CD8-positive, alpha-beta memory T cell (primary cell): ENCODE measurements at places on chromosomes 5 and 9.
A peak's percentile ranks its signal among the peaks of the same experiment; 100 is the strongest.

DNA sequence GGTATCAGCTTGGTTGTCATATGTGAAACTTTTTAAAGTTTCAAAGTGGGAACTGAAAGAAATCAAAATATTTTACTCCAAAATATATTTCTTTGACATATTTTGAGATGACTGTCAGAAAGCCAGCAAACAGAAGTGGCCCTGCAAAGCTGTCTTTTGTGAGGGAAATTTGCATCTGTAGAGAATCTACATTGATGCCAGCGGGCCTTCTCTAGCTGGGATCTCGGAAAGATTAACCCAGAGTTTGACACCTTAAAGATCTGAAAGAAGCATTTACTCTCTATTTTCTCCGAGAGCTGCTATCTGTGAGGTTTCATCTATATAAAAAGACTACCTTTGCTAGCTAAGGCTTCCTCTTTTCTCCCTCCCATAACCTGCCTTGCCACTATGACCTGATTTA is 303.6 kb downstream of the FBXL17 start:
- no peaks in the 10 kb centered on the region for H3K27me3 ChIP-seq
- no peaks in the 10 kb centered on the region for H3K4me1 ChIP-seq
- H3K27ac ChIP-seq: no peak overlapping the region
- H3K36me3 ChIP-seq: no peaks in the 10 kb centered on the region
- no peak overlapping the region for H3K4me3 ChIP-seq
- no peak for DNase-seq

DNA sequence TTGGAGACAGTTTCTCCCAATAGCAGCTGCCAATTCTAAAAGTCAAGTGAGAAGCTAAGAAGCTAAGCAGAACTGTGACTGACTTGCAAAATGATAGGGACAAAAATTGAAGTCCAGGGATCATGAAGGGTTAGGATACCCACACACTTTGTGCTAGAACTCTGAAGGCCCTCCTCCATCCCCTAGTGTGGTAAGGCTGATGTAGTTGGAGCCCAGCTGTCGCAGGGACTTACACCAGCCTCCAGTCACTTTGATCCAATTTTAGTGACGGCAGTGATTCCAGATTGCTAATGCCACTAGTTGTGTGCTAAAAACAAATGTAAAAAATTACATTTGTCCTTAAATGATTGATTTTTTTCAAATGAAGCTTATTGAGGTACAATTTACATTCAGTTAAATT is 742.7 kb upstream of the ZNF608 start:
- no peak for DNase-seq
- H3K4me3 ChIP-seq: no peak overlapping the region
- no peak overlapping the region for H3K27ac ChIP-seq
- H3K36me3 ChIP-seq: no peaks in the 10 kb centered on the region
- H3K27me3 ChIP-seq: no peaks in the 10 kb centered on the region
- H3K4me1 ChIP-seq: no peaks in the 10 kb centered on the region

DNA sequence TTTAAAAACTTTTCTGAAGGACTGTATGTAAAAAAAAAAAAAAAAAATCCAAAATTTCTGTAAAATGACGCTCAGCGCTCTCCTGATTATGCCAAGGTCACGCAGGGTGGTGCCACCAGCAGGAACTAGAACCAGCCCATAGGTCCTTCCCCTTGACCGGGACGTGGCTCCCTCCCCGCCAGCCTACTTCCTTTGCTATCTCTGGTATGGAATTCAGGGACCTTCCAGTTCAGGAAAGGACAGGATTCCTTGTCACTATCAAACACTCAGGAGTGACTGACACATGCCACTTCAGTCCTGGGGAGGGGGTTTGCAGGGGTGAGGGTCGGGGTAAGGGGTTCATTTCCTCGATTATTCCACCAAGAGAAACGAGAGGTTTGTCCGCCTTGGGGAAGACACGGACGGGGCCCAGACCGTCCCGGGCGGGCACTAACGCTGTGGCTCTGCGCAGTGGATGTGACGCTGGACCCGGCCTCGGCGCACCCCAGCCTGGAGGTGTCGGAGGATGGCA is 18.8 kb downstream of the BTNL9 start:
- DNase-seq: no peak
- peaks cover 13% of the 10 kb centered on the region for H3K27me3 ChIP-seq
- no peak overlapping the region for H3K4me3 ChIP-seq
- H3K27ac ChIP-seq: no peak overlapping the region
- no peaks in the 10 kb centered on the region for H3K36me3 ChIP-seq

DNA sequence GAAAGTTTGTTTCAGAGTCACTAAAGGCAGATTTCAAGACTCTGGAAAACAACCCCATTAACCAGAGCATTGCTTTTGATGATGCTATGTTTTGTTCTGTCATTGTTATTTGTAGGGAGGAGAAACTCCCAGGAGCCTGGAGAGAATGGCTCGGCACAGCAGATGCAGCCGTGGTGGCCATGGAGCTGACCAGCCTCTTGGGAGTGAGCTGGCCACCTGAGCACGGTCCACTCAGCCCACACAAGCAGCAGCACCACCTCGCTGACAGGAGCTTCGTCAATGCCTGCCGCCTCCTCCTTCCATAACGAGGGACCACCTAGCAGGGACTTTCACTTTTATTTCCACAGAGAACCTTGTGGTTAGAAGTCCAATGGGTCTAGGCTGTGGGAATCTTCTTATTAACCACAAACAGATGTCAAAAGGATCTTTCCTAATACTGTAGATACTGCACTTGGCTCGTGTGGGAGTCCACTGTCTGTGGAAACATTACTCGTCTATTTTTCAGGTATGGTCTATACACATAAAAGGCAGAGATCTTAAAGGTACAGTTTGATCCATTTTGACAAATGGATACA is 21.0 kb upstream of the SMIM32 start:
- no peak overlapping the region for H3K27ac ChIP-seq
- no peak for DNase-seq
- H3K27me3 ChIP-seq: peaks cover 5% of the 10 kb centered on the region
- no peaks in the 10 kb centered on the region for H3K4me1 ChIP-seq
- H3K36me3 ChIP-seq: no peaks in the 10 kb centered on the region

GRCh38 chr9:127692071-127692470 is 14.7 kb upstream of the CFAP157 start:
- no peaks in the 10 kb centered on the region for H3K36me3 ChIP-seq
- H3K4me3 ChIP-seq: no peak overlapping the region
- no peak for DNase-seq
- no peaks in the 10 kb centered on the region for H3K27me3 ChIP-seq

DNA sequence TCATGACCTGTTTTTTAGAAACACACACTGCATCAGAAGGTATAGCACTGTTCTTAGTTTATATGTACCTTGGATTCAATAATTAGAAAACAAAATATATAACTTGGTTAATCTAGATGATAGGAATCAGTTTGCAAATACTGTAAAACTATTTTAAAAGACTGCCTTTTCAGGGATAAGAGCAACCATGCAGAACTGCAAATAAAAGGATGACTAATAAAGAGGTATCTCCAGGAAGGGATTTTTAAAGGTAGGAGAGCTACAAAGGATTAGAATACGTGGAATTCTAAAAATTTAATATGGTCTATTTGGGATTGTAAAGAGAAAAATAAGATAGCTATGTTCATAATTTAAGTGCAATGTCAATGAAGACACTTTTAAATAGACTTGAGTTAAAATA is 9.4 kb downstream of the GABRA1 start:
- no peaks in the 10 kb centered on the region for H3K36me3 ChIP-seq
- no peaks in the 10 kb centered on the region for H3K4me1 ChIP-seq
- no peaks in the 10 kb centered on the region for H3K27me3 ChIP-seq
- H3K4me3 ChIP-seq: no peak overlapping the region
- DNase-seq: no peak

GRCh38 chr5:76703707-76704106 is 12.2 kb upstream of the F2R start:
- no peak for DNase-seq
- H3K27me3 ChIP-seq: no peaks in the 10 kb centered on the region
- no peak overlapping the region for H3K4me3 ChIP-seq
- H3K4me1 ChIP-seq: no peaks in the 10 kb centered on the region
- peaks cover 20% of the 10 kb centered on the region for H3K36me3 ChIP-seq
- no peak overlapping the region for H3K27ac ChIP-seq

DNA sequence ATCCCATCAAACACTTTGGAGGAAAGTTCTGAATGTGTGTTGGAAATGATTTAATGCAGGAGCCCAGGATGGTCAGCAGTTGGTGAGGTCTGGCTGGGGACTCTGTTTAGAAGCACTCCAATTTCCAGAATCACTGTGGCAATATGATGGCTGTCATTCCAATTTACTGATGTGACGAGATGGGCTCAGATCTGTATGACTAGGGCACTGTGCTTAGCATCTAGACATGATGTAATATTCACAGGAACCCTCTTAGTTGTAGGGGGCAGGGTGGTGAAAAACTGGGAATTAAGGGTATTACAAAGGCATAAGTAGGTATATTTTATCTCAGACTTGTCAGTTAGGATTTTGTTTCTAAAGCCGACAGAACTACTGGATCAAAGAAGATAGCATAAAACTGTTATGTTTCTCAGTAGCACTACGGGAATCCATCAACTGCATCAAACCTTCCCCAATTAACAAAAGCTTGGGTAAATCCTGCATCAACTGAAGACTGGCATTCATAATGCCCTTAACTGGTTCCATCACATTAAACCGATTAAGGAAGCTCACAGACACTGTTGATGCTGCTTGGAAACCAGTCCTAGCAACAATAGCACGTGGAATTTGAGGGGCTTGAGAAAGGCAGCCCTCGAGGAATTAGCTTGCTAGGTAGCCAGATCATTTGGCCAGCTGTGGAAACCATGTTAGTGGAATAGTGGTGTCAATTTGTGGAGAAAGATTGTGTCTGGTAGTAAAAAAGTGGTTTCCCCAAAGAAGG is 86.1 kb downstream of the SV2C start:
- no peaks in the 10 kb centered on the region for H3K4me1 ChIP-seq
- H3K27ac ChIP-seq: no peak overlapping the region
- no peaks in the 10 kb centered on the region for H3K36me3 ChIP-seq

- no peak overlapping the region for H3K27ac ChIP-seq
- no peak for DNase-seq
- no peak overlapping the region for H3K4me3 ChIP-seq
- no peaks in the 10 kb centered on the region for H3K27me3 ChIP-seq
- no peaks in the 10 kb centered on the region for H3K4me1 ChIP-seq
Observed at GRCh38 chr5:80054682-80055081, 19.5 kb downstream of the THBS4 start.

GRCh38 chr5:91101600-91102379 is 281.3 kb downstream of the ARRDC3 start:
- no peak overlapping the region for H3K4me3 ChIP-seq
- H3K27ac ChIP-seq: no peak overlapping the region
- H3K36me3 ChIP-seq: no peaks in the 10 kb centered on the region
- DNase-seq: peak; percentile 16
- H3K4me1 ChIP-seq: no peaks in the 10 kb centered on the region

GRCh38 chr9:29928072-29928471 is 2354.8 kb upstream of the C9orf72 start:
- H3K27ac ChIP-seq: no peak overlapping the region
- H3K4me3 ChIP-seq: no peak overlapping the region
- no peaks in the 10 kb centered on the region for H3K36me3 ChIP-seq
- H3K27me3 ChIP-seq: no peaks in the 10 kb centered on the region

GRCh38 chr5:145221416-145221815 is 613.7 kb downstream of the PRELID2 start:
- H3K27me3 ChIP-seq: no peaks in the 10 kb centered on the region
- H3K36me3 ChIP-seq: no peaks in the 10 kb centered on the region
- no peaks in the 10 kb centered on the region for H3K4me1 ChIP-seq
- no peak overlapping the region for H3K27ac ChIP-seq

DNA sequence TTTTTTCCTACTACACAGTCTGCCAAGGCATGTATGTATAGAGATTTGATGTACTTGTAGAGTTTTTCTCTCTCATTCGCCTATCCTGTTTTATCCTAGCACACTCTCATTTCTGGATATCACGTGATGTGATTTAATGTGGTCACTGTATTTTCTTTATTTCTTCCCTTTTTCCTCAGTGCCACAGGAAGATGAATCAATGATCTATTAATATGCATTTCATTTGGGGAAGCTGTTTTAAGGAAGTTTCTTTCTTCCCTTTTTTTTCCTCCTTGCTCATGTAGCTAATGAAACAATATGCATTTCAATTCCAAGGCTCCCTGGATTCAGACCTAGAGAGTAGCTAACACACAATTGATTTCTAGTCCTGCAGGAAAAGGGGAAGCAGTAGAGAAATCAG is 506.3 kb upstream of the WWC1 start:
- no peak for DNase-seq
- no peaks in the 10 kb centered on the region for H3K4me1 ChIP-seq
- no peaks in the 10 kb centered on the region for H3K36me3 ChIP-seq
- H3K4me3 ChIP-seq: no peak overlapping the region
- no peak overlapping the region for H3K27ac ChIP-seq

- H3K36me3 ChIP-seq: no peaks in the 10 kb centered on the region
- H3K27ac ChIP-seq: no peak overlapping the region
- no peak for DNase-seq
Observed at GRCh38 chr9:101477736-101478135, 42.2 kb upstream of the ALDOB start.

DNA sequence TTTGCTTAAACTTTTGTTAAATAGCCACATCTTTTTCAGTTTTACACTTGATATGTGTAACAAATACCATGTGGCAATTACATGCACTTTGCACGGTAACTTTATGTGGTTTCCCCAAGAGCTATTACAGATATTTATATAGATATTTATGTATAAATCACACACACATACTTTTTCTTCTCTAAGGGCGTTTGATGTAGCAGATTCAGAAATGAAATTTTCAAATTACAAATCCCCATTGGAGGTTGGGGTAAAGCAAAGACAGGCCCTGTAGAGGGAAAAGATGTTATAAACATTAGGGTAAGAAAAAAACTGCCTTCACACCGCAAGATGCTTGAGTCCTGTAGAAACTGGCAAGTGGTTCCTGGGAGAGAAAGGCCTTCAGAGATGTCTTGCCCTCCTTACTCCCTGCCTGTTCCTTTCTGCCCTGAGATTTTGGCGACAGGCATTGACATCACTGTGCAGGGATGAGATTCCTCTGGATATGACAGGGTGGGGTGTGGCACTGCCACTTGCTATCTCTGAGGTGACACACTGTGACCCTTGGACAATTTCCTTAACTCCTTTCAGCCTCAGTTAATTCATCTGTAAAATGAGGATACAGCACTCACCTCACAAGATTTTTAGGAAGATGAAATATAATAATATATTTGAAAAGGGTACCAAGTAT is 177.9 kb upstream of the TUT7 start:
- H3K36me3 ChIP-seq: no peaks in the 10 kb centered on the region
- H3K27ac ChIP-seq: no peak overlapping the region
- H3K27me3 ChIP-seq: no peaks in the 10 kb centered on the region
- no peak overlapping the region for H3K4me3 ChIP-seq
- no peak for DNase-seq
- H3K4me1 ChIP-seq: no peaks in the 10 kb centered on the region

- H3K4me3 ChIP-seq: no peak overlapping the region
- H3K36me3 ChIP-seq: no peaks in the 10 kb centered on the region
- H3K27me3 ChIP-seq: no peaks in the 10 kb centered on the region
- H3K4me1 ChIP-seq: no peaks in the 10 kb centered on the region
- DNase-seq: no peak
Observed at GRCh38 chr9:32942755-32943460, 58.5 kb downstream of the APTX start.

GRCh38 chr5:150694612-150695011 is 6.2 kb downstream of the RBM22 start:
- H3K4me1 ChIP-seq: peaks cover 9% of the 10 kb centered on the region
- H3K4me3 ChIP-seq: no peak overlapping the region
- no peak overlapping the region for H3K27ac ChIP-seq

GRCh38 chr5:43041110-43041668 is 1.1 kb upstream of the ANXA2R start:
- H3K4me3 ChIP-seq: peak overlapping the region; percentile 98
- peak; percentile 76 for DNase-seq
- H3K36me3 ChIP-seq: no peaks in the 10 kb centered on the region
- H3K4me1 ChIP-seq: peaks cover 34% of the 10 kb centered on the region
